Prostate gland (tissue), 2 donors: ENCODE measurements at places on chromosomes 5 and 9. TPM values are rescaled to one million over a fixed set of nuclear protein-coding genes. Genes with fewer than 3 reads are reported as not detected.

Gene INSL4
- total RNA-seq, result not detected

Gene SV2C
- total RNA-seq, result 0.28 TPM

Gene ADCY2
- total RNA-seq, result 17.7 TPM

Gene IL33
- 13.8 TPM for total RNA-seq

Gene ZDHHC11
- total RNA-seq, result 9.8 TPM

Gene SPINK5
- 3.7 TPM for total RNA-seq

Gene CTSL
- 90.1 TPM for total RNA-seq

DNA sequence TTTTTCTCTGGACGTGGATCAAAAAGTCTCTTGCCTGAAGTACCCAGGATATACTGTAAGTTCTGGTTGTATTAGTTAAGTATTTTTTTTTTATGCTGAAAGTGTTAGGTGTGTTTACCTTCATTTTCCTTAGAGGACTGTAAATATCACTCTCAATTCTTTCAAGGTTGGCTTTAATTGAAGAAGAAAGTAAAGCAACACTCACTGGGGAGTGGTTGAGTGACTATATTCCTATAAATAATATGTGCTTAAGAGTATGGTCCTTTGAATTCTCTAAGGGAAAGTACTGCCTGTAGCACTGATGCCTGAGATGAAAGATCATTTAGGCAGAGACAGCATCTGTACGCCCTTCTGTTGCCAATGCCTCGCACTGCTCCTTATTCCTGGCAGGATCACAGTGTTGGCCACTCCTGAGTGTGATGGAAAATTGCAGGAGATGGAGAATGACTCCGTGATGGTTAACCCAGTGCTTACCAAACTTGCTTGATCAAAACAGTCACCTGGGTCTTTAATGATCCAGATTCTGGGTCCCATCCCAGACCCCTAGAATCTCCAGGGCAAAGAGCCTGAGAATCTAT is 182.0 kb upstream of the MPDZ start:
- no peak overlapping the region for H3K4me3 ChIP-seq
- H3K36me3 ChIP-seq, result no peaks in the 10 kb centered on the region
- H3K4me1 ChIP-seq, result no peaks in the 10 kb centered on the region
- DNase-seq, result no peak
- no peaks in the 10 kb centered on the region for H3K27me3 ChIP-seq
- no peak overlapping the region for H3K27ac ChIP-seq

DNA sequence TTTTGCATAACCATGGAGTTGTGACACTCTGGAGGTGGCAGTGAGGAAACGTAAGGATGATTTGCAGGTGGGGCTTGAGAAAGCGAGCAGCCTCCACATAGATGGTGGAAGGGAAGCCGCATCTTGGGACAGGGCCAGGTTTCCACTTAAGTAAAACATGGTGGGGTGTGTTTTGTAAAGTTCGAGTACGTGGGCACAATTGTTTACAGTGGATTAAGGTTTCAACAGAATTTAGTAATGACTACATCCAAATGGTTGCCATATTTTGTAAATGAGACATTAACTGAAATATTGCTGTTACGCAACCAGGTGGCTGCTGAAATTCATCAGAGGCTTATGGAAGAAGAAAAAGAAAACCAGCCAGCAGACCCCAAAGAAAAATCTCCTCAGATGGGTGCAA is 85.4 kb upstream of the IL7R start:
- no peaks in the 10 kb centered on the region for H3K4me1 ChIP-seq
- H3K27ac ChIP-seq, result no peak overlapping the region
- DNase-seq, result no peak
- no peak overlapping the region for H3K4me3 ChIP-seq
- no peaks in the 10 kb centered on the region for H3K27me3 ChIP-seq
- no peaks in the 10 kb centered on the region for H3K36me3 ChIP-seq

GRCh38 chr5:61319388-61320146 is 12.5 kb upstream of the ZSWIM6 start:
- no peaks in the 10 kb centered on the region for H3K4me1 ChIP-seq
- H3K4me3 ChIP-seq, result no peak overlapping the region
- H3K27me3 ChIP-seq, result no peaks in the 10 kb centered on the region
- no peaks in the 10 kb centered on the region for H3K36me3 ChIP-seq
- DNase-seq, result no peak
- H3K27ac ChIP-seq, result no peak overlapping the region

DNA sequence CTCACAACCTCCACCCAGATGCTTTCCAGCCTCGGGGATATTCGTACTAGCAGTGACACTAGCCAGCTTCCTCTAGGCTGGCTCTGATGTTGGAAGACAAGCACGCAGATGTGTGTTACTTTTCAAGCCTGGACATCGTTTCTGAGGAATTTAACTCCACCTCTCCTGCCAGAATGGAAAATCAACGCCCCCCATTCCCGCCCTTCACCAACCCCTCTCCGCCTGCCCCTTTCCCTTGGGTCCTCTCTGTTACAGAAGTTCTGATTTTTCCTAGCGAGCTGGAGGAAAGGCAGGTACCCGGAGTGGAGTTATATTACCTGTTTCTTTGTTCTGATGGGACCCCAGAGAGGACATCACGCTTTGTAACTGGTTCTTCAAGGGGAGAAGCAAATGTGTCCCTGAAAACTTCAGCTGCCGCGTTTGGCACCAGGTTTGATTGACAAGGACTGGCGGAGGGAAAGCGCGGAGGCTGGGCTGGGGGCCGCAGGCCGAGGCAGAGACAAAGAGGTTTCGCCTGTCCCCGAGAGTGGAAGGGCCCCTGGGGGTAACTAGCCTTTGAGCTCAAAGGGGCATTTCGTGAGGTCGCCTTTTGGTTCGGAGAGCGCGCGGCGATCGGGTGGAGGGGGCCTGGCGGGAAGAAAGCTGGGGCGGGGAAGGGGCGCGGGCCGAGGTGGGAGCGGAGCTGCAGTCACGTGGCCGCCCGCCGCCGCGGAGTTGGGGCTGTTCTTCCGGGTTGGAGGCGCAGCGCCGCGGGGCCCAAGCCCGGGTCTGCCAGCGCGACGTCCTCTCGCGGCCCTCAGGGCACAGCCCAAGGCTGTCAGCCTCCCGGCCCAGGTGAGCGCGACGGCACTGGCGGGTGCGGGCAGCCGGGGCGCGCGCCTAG is at the start of gene NNT:
Gene NNT (plus strand): TSS at position 720 of the 883 bp plus-strand sequence. CDS start 6,016 bp downstream, outside the sequence.
- no peaks in the 10 kb centered on the region for H3K4me1 ChIP-seq
- peak within 1 kb of the TSS; percentile 79 for H3K27ac ChIP-seq
- peak; percentile 77 for DNase-seq
- H3K36me3 ChIP-seq, result no peaks in the 10 kb centered on the region
- H3K4me3 ChIP-seq, result peak within 1 kb of the TSS; percentile 54

DNA sequence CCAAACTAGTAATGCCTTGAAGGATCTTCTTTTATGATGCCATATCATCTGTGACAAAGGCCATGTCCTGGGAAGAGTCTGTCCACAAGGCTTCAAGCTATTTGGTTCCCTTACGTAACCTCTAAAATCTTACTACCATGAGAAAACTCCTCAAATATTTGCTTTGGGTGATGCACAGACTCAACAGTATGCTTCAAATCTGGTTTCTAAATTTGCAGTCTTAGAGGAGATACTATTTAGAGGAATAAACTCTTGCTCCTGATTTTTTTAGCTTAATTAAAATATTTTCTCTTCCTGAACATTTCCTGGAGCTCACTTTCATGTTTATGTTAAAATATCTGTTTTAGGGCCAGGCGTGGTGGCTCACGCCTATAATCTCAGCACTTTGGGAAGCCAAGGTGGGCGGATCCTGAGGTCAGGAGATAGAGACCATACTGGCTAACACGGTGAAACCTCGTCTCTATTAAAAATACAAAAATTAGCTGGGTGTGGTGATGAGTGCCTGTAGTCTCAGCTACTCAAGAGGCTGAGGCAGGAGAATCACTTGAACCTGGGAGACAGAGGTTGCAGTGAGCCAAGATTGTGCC is 28.2 kb downstream of the TRPC7 start:
- H3K4me3 ChIP-seq, result no peak overlapping the region
- H3K27me3 ChIP-seq, result no peaks in the 10 kb centered on the region
- no peak for DNase-seq
- H3K36me3 ChIP-seq, result no peaks in the 10 kb centered on the region
- no peaks in the 10 kb centered on the region for H3K4me1 ChIP-seq

- no peak for DNase-seq
- H3K27me3 ChIP-seq, result no peaks in the 10 kb centered on the region
- H3K36me3 ChIP-seq, result no peaks in the 10 kb centered on the region
- no peak overlapping the region for H3K4me3 ChIP-seq
- no peaks in the 10 kb centered on the region for H3K4me1 ChIP-seq
- H3K27ac ChIP-seq, result no peak overlapping the region
These were observed 146.8 kb upstream of the DAPK1 start for GRCh38 chr9:87350915-87351314.

DNA sequence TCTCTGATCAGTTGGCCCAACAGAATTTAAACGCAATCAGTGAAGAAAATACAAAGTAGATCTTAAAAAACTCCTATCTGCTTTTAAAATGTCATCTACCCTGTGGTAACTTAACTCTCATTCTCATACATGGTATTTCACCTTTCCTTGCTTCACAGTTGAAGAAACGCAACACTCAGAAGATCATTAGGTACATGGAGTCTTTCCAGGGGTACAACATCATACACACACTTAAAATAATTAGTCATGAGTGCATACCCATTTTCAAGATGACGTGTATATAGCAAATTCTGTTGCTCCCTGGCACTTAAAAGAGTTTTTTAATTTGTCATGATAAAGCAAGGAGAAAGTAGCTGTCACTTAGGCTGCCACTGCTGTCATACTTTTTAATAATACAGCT is 259.9 kb downstream of the BNC2 start:
- no peak overlapping the region for H3K27ac ChIP-seq
- H3K4me1 ChIP-seq, result no peaks in the 10 kb centered on the region
- DNase-seq, result no peak
- no peaks in the 10 kb centered on the region for H3K36me3 ChIP-seq
